ENCODE measurements at places on chromosomes 4 and X.

- no peak for DNase-seq
Measured at GRCh38 chr4:108327642-108328382, 159.1 kb upstream of the LEF1 start.

DNA sequence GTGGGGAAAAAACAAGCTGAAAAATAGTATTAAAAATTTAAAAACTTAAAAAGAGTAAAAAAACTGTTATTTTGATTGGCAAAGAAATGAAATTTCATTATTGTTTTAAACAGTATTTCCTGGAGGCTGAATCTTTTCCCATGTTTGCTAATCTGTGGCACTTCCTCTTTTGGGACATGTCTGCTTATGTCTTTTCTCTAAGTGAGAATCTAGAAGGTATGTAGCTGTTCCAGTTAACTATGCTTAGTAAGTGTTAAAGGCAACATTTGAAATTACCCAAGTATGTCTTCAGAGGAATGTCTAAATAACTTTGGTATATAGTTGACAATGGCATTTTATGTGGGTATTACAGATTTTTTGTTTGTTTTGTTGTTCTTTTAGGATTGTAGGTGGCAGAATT, 81.6 kb upstream of the TBC1D9 start:
- DNase-seq, result no peak

GRCh38 chrX:109360301-109360700, 121.6 kb downstream of the GUCY2F start:
- no peak for DNase-seq

GRCh38 chr4:149902242-149902641, 86.6 kb upstream of the IQCM start:
- no peak for DNase-seq

- DNase-seq, result no peak
Measured at GRCh38 chrX:132948648-132949260, 9.7 kb downstream of the HS6ST2 start.

- DNase-seq, result no peak
Measured at GRCh38 chrX:9542761-9543111, 77.9 kb downstream of the TBL1X start.

DNA sequence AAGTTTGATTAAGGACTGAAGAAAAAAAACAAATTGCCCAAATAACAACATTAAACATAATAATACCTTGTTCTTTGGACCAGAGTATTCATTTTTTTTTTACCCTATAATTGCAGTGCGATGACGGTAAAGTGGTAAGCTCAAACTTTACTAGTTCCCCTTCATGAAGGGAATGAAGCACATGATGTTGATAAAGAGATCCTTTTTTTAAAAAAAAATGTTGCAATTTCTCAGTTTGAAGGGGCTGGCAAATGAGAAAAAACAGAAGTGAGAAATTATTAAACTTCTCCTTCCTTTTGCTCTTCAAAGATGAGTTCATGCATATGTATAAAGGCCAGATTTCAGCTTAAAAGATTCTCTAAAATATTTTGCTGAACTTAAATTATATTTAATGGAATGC, 231.7 kb downstream of the C4orf33 start:
- DNase-seq, result peak; percentile 16

- no peak for DNase-seq
Measured at GRCh38 chrX:30653415-30654131, at the start of gene GK. Gene GK (plus strand): TSS chrX:30653423. CDS start chrX:30653538, 115 bp downstream.

DNA sequence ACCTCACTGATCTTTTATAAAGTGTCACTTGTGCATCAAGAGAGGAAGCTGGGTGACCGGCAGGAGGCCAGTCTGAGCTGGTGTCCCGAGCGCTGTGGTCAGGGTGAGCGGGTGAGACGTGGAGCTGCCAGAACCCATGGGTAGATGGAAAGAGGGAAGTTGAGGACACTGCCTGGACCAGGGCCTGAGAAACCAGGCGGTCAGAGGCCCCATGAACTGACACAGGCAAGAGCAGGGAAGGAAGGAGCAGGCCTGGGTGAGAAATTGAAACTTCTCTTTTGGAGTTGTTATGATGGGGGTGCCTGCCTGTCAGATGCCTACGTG, 192.6 kb downstream of the AFAP1 start:
- DNase-seq, result no peak

DNA sequence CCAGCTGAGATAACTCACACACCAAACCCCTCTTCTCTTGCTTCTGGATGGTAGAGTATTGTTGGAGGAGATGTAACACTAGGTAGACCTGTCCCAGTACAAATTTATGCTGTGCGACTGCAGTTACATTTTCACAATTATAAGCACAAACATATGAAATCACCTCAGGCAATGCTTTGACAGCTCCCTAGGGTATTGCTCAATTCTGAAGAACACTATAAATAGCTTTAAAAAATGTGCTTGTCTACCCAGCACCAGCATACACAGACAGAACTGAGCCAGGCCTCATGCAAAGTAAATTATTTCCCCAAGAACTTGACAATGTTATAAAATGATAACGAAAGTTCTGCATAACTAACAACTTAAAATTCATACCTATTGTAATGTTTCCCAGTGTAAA, 1999.1 kb upstream of the ADGRL3 start:
- DNase-seq, result no peak

DNA sequence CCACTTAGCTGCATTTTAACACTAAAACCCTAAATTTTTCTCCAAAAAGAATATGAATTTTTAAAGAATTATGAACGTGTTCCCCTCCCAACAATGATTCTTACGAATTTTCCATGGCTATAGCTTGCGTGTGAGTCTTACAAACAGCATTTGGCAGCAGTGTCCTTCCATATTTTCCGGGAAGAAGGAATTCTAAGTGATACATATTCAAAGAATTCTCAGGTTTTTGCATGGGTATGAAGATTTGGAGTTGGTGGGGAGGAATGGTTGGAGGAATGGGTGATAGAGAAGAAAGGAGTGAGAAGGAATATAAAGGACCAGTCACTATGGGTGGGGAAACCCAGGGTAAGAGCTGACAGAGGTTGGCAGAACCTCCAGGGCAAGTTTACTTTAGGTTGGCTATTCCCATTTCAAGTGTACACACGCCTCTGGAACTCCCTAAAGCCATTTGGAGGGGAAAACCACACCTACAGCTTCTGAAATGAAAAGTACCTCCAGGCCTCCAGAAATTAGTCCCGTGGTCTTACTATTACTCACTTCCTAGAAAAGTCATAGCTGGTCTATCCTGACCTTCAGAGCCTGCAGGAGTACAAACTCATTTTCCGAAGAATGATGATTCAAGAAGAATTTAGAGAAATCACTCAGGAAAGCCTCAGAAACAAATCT, 420.8 kb upstream of the DIPK2B start:
- no peak for DNase-seq
